ENCODE measurements at places on chromosomes 7 and 10. TPM values are rescaled to one million over a fixed set of nuclear protein-coding genes. Genes with fewer than 3 reads are reported as not detected.

NRG3 gene
- total RNA-seq: 1.4 TPM

DNA sequence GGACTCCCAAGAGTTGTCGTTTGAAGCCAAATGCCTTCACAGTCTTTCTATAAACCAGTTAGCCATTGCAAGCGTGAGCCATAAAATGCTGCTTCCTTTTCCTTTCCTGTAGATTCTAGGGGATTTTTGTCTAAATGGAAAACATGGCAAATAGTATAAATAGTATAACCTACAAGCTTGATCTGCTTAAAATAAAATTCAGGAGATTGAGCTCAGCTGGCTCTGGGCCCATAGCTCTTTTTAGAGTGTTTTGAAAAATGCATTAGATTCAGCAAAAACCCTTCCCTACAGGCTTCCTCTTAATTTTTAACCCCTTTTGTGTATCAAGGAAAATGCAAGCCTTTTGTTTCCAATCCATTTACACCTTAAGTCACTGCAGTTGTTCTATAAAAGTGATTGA lies 190.1 kb upstream of the GDF10 start:
- no peak for DNase-seq

- no peak for DNase-seq
Measured at GRCh38 chr7:118052336-118052735, 131.6 kb upstream of the LSM8 start.

DNA sequence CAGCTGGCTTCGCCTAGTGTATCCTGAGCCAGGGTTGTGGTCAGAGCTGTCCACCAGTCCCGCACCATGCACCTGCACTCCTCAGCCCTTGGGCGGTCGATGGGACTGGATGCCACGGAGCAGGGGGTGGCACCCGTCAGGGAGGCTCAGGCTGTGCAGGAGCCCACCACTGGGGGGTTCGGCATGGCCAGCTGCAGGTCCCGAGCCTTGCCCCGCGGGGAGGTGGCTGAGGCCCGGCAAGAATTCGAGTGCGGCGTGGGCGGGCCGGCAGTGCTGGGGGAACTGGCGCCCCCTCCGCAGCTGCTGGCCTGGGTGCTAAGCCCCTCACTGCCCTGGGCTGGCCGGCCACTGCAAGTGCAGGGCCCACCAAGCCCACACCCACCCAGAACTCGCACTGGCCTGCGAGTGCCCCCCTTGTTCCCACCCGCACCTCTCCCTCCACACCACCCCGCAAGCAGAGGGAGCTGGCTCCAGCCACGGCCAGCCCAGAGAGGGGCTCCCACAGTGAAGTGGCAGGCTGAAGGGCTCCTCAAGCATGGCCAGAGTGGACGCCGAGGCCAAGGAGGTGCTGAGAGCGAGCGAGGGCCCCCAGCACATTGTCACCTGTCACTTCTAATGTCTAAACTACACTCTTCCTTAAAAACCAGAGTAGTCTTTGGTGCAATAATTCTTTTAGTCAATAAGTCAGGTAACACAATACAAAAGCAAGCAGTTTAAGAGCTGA lies 11.0 kb downstream of the FAM25A start:
- DNase-seq: no peak

DNA sequence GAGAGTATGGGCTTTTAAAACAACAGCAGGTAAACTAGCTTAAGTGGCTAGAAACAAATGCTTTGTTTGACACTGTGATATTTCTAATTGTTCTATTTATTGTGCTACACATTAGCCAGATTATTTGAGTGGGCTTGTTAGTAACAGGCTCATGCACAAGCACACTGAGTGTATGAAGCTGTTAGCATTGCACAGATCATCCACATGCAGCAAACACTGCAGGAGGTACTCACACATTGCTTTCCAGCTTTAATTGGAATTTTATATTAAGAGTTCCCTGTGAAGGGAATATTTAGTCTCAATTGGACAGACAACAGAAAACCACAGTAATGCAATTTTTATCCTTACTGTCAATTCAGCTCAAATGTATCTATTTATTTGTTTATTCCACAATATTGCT lies 92.9 kb upstream of the ZNF804B start:
- no peak for DNase-seq

PIP gene
- not detected for total RNA-seq

DNA sequence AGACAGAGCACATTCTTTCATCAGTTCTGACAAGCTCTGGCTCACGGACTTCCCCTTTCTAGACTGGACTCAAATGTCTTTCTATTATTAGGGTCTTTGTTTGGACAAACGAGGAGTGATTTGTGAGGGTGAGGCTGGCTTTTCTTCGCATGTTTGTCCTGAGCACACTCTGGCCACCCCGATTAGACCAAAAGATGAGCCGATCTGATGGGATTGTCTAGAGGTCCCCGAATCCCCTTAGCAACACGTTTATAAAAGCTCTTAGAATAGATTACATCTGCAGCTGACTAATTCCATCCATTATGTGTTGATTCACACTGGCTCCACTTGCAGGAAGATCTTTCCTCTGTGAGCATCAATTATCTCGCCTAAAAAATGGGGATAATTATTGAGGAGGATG lies 675.4 kb upstream of the AUTS2 start:
- DNase-seq: no peak

- no peak for DNase-seq
Measured at GRCh38 chr7:30312178-30312577, 27.8 kb downstream of the ZNRF2 start.

DNA sequence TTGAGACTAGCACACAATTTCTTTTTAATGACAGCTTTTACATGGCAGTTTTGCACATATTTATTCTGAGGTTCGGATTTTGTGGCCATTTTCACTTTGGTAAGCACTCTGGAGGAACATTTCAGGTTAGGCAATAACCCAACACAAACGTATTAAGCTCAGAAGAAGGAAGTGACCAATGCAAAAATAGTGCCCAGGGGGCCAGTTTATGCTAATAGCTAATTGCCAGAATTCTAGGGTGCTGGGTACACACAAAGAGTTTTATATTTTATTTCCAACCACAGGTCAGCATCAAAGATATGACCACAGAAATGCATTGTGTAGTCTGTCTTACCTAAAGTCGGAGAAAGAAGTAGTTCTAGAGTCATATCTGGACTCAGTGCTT lies 8.4 kb upstream of the AGR2 start:
- no peak for DNase-seq

GRCh38 chr10:97378933-97379921 lies 21.9 kb downstream of the RRP12 start:
- DNase-seq: no peak

- DNase-seq: no peak
Measured at GRCh38 chr7:1224086-1224716, 8.5 kb upstream of the UNCX start.

GATAD1 gene
- 12.4 TPM for total RNA-seq

IKZF1 gene
- 9.7 TPM for total RNA-seq

DNA sequence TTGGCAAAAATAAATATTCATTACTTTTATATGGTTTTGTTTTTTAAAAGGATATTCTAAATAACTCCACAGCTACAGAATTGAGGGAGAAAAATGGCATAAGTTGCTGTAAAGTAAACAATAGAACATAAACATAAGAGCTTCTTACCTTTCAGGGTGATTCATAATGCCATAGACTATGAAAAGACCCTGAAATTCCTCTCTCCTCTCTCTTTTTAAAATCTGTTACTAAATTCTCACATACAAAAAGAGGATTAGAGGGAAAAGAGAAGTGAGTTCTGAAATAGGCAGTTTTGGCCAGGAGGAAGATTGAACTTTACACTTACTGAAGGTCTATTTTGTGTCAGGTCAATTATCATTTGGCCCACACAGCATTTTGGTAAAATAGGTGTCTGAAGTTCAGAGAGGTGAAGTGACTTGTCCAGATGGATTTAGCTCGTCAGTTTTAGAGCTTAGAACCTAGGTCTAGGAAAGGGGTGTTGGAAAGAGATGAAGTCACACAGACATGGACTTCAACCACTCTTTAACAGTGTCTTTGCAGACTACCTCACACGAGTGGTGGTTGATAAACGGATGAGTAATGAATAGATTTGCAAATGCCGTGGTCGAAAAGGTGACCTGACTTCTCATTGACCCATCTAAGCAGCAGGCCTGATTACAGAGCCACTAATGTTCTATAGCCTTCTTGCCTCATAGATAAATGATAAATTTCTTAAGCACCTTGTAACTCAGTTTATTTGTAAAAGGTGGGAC lies 190.6 kb upstream of the CCDC6 start:
- DNase-seq: no peak

- DNase-seq: no peak
Measured at GRCh38 chr7:94832051-94832450, 75.3 kb upstream of the PPP1R9A start.

DNA sequence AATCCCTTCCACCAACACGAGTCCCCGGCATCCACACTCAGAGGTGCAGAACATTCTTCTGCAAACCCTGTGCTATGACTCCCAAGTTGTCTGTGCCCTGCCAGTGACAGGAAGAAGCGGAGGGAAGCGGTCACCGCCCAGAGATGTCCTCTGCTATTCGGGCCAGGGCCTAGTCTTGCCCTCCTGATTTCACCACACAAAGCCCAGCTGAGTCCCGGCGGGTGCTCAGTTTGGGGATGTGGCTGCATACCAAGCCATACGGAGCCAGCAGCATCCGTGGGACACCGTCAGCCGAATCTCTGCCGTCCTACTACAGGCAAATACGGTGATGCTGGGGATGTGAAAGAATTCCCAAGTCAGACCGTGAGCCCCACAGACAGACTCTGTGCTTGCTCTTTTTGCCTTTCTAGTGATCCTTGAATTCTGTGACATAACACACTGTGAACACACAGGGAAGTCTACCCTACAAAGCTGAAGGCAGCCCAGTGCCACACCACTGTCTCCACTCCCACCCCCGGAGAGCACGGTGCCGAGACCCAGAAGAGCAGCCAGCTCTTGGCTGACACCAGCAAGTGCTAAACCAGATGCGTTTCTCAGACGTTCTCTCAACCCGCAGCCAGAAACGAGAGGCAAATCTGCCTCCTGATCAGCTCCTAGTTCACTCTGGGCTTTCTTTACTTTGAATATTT lies 2.0 kb downstream of the STK32C start:
- DNase-seq: no peak
